IPS DF 6.9 (cell line): ENCODE measurements at places on chromosomes 11 and 22.

GRCh38 chr22:41636467-41636866, 15.4 kb downstream of the XRCC6 start:
- H3K4me3 ChIP-seq = no peak overlapping the region
- no peaks in the 10 kb centered on the region for H3K4me1 ChIP-seq
- no peak for DNase-seq
- H3K27ac ChIP-seq = no peak overlapping the region
- H3K36me3 ChIP-seq = peaks cover 30% of the 10 kb centered on the region
- H3K27me3 ChIP-seq = no peaks in the 10 kb centered on the region

DNA sequence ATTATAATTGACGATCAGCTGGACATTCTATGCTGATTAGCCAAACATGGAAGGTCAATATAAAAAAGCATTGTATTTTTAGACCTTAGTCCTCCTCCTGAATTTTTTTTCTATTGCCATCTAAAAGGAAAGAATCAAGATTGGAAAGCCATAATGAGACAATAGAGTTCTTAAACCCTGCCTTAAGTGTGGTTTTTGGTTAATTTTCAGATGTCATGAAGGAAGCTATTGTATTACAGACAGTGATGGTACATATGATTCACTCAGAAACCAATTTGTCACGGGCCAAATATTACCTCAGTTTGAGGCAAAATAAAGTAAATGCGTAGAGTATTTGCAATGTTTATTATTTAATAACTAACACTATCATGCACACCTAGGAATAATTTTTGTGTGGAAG, 1164.0 kb upstream of the RAG2 start:
- no peak overlapping the region for H3K27ac ChIP-seq
- no peak overlapping the region for H3K4me3 ChIP-seq
- H3K27me3 ChIP-seq = no peaks in the 10 kb centered on the region
- H3K4me1 ChIP-seq = no peaks in the 10 kb centered on the region
- DNase-seq = no peak
- no peaks in the 10 kb centered on the region for H3K36me3 ChIP-seq

GRCh38 chr22:17675584-17675983, 37.0 kb downstream of the BCL2L13 start:
- peaks cover 2% of the 10 kb centered on the region; the same call in 1 of the 2 replicates for H3K36me3 ChIP-seq
- no peak for DNase-seq
- H3K27ac ChIP-seq = no peak overlapping the region

DNA sequence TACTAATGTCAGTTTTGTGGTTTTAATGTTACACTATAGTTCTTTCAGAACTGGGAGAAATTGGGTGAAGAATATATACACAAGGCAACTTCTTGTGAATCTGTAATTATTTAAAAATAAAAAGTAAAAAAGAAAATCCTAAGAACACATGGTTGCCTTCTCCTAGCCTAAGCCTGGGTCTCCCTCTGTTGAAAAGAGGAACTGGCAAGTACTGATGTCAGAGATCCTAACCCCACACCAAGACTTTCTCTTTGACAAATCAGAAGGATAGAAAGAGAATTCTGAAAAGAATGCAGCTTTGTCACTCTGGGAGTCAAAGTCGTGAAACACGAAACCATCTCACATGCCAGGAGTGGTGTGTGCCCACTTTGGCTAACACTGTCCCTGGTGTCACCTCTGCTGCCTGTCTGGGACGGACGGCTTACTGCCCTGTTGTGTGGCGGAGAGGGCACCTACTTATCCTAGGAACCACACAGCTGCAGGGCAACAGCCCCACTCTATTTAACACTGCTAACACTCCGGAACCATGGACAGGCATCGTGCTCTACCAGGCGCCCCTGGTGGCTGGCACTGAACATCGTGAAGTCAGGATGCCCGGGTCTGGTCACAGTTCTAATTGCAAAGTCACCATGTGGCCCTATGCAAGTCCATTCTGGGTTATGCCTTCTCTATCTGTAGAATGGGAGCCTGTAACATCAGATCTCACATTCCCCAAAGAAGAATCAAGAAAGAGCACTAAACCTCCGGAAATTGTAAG, 108.7 kb upstream of the CD82 start:
- no peaks in the 10 kb centered on the region; the same call in 1 of the 2 replicates for H3K36me3 ChIP-seq
- DNase-seq = no peak
- H3K27ac ChIP-seq = no peak overlapping the region
- no peak overlapping the region for H3K4me3 ChIP-seq
- H3K4me1 ChIP-seq = peaks cover 2% of the 10 kb centered on the region; the same call in 1 of the 2 replicates

DNA sequence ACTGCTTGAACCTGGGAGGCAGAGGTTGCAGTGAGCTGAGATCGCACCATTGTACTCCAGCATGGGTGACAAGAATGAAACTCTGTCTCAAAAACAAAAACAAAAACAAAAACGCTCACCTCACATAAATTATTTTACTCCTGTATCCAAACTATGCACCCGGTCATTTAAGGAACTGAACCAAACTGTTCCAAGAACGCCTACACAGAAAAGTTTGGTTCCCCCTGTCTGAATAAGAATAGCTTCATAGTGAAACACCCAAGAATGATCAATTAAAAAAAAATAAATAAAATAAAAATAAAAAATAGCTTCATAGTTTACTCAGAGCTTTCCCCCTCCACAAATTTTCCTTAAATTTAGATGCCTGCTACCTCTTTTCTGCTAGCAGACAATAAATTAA, 13.7 kb downstream of the NUP98 start:
- no peak overlapping the region for H3K4me3 ChIP-seq
- H3K4me1 ChIP-seq = no peaks in the 10 kb centered on the region
- peaks cover 6% of the 10 kb centered on the region for H3K36me3 ChIP-seq
- no peaks in the 10 kb centered on the region for H3K27me3 ChIP-seq

GRCh38 chr22:19321757-19322156, 30.2 kb upstream of the CLTCL1 start:
- H3K27me3 ChIP-seq = no peaks in the 10 kb centered on the region
- no peak overlapping the region for H3K4me3 ChIP-seq
- H3K27ac ChIP-seq = no peak overlapping the region
- DNase-seq = no peak
- no peaks in the 10 kb centered on the region for H3K4me1 ChIP-seq

DNA sequence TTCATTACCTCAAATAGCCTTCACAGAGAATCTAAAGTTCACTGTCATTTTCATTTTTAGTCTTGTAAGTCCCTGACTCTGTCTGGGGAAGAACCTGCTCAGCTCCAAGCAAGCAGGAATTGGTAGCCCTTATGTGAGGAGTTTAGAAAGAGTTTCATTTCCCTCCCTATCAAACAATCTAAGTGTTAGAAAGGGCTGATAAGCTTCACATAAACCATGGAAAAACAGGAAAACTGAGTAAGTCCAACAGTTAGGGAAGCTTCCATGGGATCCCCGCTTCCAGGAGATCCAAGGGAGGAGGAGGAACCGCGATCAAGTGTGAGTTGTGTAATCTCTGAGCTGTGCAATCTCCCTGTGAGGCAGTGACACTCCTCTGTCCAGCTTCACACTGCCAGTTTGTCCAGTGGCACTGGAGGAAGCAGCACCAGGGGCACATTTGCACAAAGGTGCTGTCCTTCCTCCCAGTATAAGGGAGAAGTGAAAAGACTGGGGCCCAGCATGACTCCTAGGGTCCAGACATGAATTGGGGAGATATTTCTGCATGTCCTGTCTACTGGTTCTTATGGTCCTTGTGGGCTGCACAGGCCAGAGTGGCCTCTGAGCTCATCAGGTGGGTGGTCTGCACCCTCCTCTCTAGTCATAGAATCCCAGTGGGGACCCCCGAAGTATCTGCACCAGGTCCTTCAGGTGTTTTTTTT, 4.3 kb downstream of the PRAME start:
- no peaks in the 10 kb centered on the region for H3K36me3 ChIP-seq
- no peaks in the 10 kb centered on the region for H3K4me1 ChIP-seq
- DNase-seq = no peak
- 0 out of 2 replicates have a peak, but pooled peaks cover 3% of the 10 kb centered on the region for H3K27me3 ChIP-seq
- no peak overlapping the region for H3K4me3 ChIP-seq

- no peak for DNase-seq
- H3K4me3 ChIP-seq = no peak overlapping the region
- peaks cover 12% of the 10 kb centered on the region for H3K4me1 ChIP-seq
- H3K36me3 ChIP-seq = no peaks in the 10 kb centered on the region
These were observed 4.2 kb upstream of the ANO1 start for GRCh38 chr11:70073871-70074371.
